Neural crest cell (in vitro differentiated cells): ENCODE measurements at places on chromosomes 4 and X. TPM values are rescaled to one million over a fixed set of nuclear protein-coding genes. Genes with fewer than 3 reads are reported as not detected.
A peak's percentile ranks its signal among the peaks of the same experiment; 100 is the strongest.

GRCh38 chr4:59971952-59972351, 1228.2 kb upstream of the ADGRL3 start:
- DNase-seq: no peak
- no peak overlapping the region for H3K4me3 ChIP-seq
- H3K27ac ChIP-seq: no peak overlapping the region
- no peaks in the 10 kb centered on the region for H3K4me1 ChIP-seq
- no peaks in the 10 kb centered on the region for H3K27me3 ChIP-seq

GRCh38 chrX:154546354-154547244, at the start of gene G6PD:
Gene G6PD, minus strand, starts transcription at chrX:154546846. Its CDS starts 691 bp downstream, at chrX:154546155.
- DNase-seq: peak; percentile 58
- H3K36me3 ChIP-seq: peaks cover 5% of the 10 kb centered on the region
- peak within 1 kb of the TSS; percentile 92 for H3K4me3 ChIP-seq
- peaks cover 20% of the 10 kb centered on the region for H3K4me1 ChIP-seq
- H3K27me3 ChIP-seq: no peaks in the 10 kb centered on the region

DNA sequence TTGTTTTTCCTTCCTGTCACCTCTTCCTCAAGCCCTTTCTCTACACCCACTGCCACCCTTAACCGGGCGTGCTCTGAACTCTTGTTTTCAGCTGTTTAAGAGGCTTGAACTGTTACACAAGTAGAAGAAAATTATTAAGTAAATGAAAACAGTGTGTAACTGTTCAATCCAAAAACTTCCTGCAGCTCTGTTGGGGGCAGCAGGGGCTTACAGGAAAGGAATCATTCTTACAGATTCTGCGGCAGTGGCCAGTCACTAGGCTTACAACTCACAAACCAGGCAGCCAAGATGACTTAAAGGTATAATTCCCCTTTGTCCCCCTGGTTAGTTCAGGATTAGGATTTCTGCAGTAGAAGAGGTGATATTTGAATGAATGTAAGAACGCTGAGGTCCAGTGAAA, 70.2 kb upstream of the ETNPPL start:
- DNase-seq: no peak
- H3K27me3 ChIP-seq: no peaks in the 10 kb centered on the region

- H3K4me3 ChIP-seq: no peak overlapping the region
- H3K36me3 ChIP-seq: no peaks in the 10 kb centered on the region
- no peaks in the 10 kb centered on the region for H3K4me1 ChIP-seq
Measured at GRCh38 chr4:24894846-24895245, 18.0 kb downstream of the CCDC149 start.

DNA sequence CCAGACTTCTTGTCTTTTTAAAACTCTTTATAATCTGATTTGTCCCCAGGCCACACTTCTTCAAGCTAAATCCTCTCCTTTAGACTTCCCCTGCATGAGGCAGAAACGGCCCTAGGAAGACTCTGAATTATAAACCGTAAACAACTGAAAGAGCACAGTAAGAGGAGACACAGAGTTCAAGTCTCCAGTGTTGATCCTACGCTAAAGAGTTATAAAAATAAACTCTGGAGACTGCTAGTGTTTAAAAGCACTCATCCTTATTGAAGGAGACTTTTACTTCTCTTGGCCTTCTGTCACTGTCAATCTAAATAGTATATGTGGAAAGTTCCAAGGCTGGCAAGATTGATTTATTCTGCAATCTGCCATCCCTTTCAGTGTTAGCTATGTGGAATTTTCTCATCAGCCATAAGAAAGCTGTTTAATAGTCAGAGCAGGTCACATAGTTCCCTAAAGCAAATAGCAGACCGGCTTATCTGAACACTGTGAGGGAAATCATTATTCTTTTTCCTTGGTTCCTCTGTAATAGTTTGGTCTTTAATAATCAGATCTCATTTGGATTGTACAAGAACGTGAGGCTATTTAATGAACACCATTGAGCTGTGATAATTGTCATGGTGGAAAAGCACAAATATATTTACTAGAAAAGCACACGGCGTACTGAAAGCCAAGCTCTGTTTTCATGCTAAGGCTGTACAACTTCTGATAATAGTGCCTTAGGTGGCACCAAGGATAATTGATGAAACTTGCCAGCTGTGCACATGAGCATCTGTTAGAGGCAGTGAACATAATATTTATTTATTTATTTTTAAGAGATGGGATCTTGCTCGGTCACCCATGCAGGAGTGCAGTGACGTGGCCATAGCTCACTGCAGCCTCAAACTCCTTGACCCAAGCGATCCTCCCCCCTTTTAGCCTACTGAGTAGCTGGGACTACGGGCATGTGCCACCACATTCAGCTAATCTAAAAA, 157.7 kb downstream of the CEP135 start:
- peaks cover 25% of the 10 kb centered on the region for H3K4me1 ChIP-seq
- no peak overlapping the region for H3K27ac ChIP-seq
- H3K4me3 ChIP-seq: no peak overlapping the region

DNA sequence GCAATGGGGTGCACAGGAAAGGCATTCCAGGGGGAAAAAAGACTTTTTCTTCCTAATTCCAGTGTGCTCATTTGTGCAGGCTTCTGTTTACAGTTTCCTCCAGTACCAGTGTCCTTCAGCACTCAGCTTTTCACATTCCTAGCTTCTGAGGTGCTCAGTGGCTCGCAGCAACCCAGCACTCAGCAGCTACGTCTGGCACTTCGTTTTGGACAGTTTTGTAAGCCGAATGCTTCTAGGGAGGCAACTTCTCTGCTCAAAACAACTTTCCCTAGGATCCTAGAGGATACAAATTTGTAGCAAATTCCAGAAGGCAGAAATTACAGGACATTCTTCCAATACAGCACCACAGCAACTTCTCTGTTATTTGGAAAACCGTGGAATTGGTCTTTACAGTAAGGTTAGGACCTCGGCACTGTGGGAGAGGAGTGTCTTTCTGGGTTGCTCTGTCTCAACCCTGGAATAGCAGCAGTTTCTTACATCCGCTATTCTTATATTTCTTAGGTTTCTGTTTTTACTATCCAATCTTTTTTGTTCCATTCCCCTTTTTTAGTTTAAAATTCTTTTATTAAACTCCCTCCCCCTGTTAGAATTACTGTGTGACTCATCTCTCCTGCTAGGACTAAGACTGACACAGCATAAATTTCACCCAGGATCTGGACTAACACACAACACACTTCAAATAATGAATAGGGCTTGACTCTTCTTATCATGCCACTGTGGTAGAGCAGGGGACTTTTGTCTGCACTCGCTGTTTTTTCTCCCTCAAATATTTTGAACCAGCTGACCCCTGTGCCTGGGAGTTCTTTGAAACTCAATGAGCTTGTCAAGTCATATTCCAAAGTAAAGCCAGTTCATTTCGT, 1314.7 kb downstream of the FSTL5 start:
- H3K27ac ChIP-seq: no peak overlapping the region
- H3K36me3 ChIP-seq: no peaks in the 10 kb centered on the region
- H3K27me3 ChIP-seq: no peaks in the 10 kb centered on the region
- peaks cover 11% of the 10 kb centered on the region for H3K4me1 ChIP-seq
- no peak for DNase-seq

DNA sequence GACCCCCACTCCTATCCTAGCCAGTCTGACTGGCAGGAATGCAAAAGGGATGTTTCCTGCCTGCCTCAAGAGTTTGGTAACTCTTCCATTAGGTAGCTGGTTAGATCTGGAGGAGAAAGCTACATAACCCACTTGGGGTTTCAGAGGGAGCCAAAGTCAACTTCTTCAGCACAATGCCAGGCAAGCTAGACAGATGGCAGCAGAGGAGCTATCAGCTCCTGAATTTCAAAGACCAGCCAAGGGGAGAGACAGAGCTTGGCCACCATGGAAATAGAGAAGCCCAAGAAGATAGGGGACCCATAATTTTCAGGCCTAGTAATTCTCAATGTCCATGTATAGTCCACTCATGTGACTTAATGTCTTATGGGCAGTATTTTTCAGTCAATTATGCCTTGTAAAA, 56.4 kb downstream of the PGRMC1 start:
- H3K36me3 ChIP-seq: no peaks in the 10 kb centered on the region
- no peaks in the 10 kb centered on the region for H3K27me3 ChIP-seq
- H3K4me3 ChIP-seq: no peak overlapping the region
- no peak for DNase-seq
- no peak overlapping the region for H3K27ac ChIP-seq

DNA sequence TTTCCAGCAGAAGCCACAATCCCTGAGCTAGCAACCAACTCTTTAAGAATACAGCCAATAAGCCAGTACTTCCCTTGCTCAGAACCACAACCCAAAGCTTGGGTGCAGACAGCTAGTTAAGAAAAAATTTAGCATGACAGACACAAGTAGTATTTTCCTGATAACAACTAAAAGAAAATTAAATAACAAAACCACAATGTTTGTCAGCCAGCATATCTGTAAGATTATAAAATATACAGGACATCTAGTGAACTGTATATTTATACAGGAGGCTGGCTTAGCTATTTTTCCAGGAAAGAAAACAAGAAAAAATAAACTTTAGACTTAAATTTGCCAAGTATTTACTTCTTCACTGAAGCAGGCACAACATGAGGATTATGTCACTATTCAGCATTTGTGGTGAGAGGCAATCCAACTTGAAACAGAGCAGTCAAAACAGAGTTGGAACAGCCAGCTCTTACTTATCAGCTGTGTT, 6.6 kb downstream of the PF4V1 start:
- H3K36me3 ChIP-seq: no peaks in the 10 kb centered on the region
- peaks cover 10% of the 10 kb centered on the region for H3K27me3 ChIP-seq
- no peak overlapping the region for H3K27ac ChIP-seq
- DNase-seq: no peak

DNA sequence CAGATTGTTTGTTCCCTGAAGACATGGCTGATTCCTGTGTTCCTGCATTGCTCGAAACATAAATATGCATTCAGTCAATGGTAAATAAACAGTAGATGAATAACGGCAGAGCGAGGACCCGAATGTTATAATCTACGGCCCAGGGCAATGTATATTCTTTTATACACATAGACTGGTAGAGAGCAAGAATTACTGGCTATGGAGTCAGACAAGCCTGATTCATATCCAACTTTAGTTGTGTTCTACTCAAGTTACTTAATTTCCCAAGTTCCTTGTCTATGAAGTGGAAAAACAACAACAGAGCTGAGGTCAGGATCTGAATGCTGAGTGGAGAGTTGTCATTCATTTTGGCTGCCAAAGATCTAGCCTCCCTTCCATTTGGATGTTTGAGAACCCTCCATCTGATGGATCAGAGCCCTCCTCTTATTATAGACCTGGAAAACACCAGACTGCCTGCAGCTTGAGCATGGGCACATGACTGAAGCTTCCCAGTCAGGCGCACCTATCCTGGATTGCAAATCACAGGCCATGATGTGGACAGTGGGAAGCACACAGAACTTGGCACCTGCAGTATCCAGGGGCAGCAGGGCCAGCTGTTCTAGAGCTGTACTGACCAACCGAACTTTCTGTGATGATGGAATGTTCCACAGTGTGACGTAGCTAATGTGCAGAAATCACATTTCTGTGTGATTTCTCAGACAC, 80.1 kb downstream of the FAM184B start:
- peaks cover 4% of the 10 kb centered on the region for H3K4me1 ChIP-seq
- peaks cover 4% of the 10 kb centered on the region for H3K36me3 ChIP-seq
- H3K27ac ChIP-seq: no peak overlapping the region
- DNase-seq: no peak
- H3K4me3 ChIP-seq: no peak overlapping the region

DNA sequence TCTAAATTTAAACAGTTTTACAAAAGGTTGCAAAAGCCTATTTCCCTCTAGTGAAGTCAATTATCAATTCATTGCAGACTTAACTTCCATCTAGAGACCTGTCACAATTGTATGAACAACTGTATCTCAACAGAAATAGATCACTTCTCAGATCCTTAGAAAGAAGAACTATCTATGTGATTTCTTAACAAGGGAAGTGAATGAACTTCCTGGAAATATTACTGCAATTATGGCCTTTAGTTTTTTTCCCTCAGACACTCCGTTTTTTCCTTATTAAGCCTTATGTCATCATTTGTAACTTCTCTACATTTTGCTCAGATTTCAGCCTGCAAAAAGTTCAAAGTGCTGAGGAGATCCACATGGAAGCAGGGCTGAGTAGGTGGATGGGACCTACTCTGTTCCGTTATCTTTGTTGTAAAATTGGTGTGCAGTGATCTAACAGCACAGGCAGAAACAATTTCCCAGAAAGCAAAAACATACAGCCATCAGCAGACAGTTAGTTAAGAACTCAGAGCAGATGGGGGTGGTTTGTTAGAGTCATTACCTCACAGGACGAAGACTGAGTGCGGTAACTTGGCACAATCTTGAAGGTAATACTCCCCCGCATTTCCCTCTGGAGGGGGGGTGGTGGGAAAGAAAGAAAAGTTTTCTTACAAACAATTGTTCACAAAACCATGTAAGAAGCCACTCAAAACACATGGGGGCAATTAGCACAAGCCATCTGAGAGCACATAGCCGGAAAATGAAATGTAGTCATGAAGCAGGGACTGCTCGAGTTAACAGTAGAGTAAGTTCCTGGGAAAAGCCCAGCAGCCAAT, 112.3 kb downstream of the NYX start:
- H3K27ac ChIP-seq: peak overlapping the region; percentile 37
- no peaks in the 10 kb centered on the region for H3K27me3 ChIP-seq
- DNase-seq: no peak
- no peak overlapping the region for H3K4me3 ChIP-seq
- peaks cover 10% of the 10 kb centered on the region for H3K4me1 ChIP-seq
- peaks cover 3% of the 10 kb centered on the region for H3K36me3 ChIP-seq

- no peak overlapping the region for H3K27ac ChIP-seq
- no peak overlapping the region for H3K4me3 ChIP-seq
- no peak for DNase-seq
- H3K4me1 ChIP-seq: no peaks in the 10 kb centered on the region
- H3K27me3 ChIP-seq: peaks cover 5% of the 10 kb centered on the region
Measured at GRCh38 chrX:23478561-23478960, 143.9 kb downstream of the PTCHD1 start.

- H3K4me1 ChIP-seq: no peaks in the 10 kb centered on the region
- no peak for DNase-seq
- H3K27me3 ChIP-seq: no peaks in the 10 kb centered on the region
- H3K27ac ChIP-seq: no peak overlapping the region
Measured at GRCh38 chrX:41670112-41670511, 18.7 kb upstream of the GPR34 start.

- peaks cover 3% of the 10 kb centered on the region for H3K36me3 ChIP-seq
- no peaks in the 10 kb centered on the region for H3K4me1 ChIP-seq
- no peak overlapping the region for H3K27ac ChIP-seq
- no peaks in the 10 kb centered on the region for H3K27me3 ChIP-seq
Measured at GRCh38 chrX:9995855-9996339, 28.7 kb downstream of the CLDN34 start.

- H3K27me3 ChIP-seq: no peaks in the 10 kb centered on the region
- no peak for DNase-seq
- no peaks in the 10 kb centered on the region for H3K36me3 ChIP-seq
- H3K4me3 ChIP-seq: no peak overlapping the region
Measured at GRCh38 chrX:40506201-40506985, 74.4 kb upstream of the ATP6AP2 start.

Gene CASP3
- 39.6 and 46.8 TPM in 2 replicates for total RNA-seq

Gene KLF3
- total RNA-seq: 38.2 and 38.4 TPM in 2 replicates

Gene PNMA3
- total RNA-seq: 9.8 and 10.0 TPM in 2 replicates

Gene KIAA1210
- total RNA-seq: not detected in 2 replicates

Gene PFKFB1
- 0.77 and 0.93 TPM in 2 replicates for total RNA-seq

Gene LDB2
- total RNA-seq: 9.6 and 12.7 TPM in 2 replicates

Gene EIF2S3
- 426 and 440 TPM in 2 replicates for total RNA-seq
